ENCODE measurements at places on chromosomes 16 and 17.

DNA sequence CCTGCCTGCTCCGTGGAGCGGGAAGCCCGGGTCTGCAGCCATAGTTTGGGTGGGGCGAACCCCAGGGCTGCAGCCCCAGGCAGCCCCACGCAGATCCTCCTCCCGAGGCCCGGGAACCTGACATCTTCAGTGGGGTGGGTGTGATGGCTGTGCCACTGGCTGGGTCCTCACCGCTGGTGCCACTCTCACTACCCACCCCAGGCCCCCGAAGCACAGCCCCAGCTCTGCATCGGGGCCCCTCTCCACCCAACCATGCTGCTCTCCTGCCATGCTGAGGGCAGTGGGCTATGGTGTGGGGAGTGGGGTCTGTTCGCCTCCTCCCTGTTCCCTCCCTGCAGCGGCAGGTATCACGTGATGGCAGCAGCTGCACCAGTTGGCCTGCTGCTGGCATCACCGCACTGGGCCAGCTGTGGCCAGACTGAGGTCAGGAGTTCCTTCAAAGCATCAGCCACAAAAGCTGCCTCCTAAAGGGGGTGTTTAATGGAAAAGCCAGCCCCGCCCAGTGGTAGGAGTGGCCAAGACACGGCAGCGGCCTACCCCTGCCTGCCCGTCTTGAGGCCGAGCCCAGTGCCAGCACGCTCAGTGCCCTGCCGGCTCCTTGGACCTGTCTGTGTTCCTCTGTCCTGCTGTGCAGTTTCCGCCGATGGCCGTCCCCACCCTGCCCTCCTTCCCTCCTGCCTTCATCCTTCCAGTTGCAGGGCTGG lies 10.8 kb downstream of the KCTD5 start:
- no peak for DNase-seq

GRCh38 chr17:65142247-65142646 lies 5.1 kb downstream of the RGS9 start:
- DNase-seq = no peak

- no peak for DNase-seq
These were observed 57.1 kb downstream of the CREBBP start for GRCh38 chr16:3823427-3823826.

DNA sequence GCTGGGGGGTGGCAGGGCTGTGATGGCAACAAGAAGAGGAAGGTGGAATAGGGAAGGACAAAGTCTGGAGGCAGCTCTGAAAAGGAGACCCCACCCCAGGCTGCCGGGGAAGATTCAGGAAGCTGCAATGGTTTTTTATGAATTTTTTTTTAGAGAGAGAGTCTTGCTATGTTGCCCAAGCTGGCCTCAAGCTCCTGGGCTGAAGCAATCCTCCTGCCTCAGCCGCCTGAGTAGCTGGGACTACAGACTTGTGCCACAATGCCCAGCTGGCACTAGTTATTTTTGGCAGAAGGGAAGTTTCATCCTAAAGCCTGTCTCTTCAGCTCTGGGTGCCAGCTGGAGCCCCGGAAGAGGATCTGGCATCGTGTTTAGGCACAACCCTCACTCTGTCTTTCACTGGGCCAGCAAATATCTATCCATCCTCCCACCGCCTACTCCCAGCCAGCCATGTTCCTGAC lies 1.3 kb upstream of the CES3 start:
- DNase-seq = no peak

DNA sequence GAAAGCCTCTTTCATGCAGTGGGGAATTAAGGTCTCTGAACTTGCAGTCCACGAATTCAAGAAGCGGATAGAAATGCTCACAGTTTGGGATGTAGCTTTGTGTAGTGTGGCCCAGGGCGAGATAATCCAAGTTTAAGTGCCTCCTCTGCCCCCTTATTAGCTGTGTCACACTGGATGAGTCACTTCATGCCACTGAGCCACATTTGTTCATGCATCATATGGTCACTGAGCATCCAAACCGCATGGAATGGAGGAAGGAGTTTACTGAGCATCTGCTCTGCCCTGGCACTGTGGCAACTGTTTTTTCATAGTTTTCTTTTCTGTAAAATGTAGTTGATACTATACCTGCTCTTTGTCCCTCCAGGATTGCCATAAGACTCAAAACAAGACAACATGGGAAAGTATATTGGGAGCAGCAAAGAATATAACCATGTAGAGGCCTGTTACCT lies 15.1 kb upstream of the DHX8 start:
- peak; percentile 83 for DNase-seq

DNA sequence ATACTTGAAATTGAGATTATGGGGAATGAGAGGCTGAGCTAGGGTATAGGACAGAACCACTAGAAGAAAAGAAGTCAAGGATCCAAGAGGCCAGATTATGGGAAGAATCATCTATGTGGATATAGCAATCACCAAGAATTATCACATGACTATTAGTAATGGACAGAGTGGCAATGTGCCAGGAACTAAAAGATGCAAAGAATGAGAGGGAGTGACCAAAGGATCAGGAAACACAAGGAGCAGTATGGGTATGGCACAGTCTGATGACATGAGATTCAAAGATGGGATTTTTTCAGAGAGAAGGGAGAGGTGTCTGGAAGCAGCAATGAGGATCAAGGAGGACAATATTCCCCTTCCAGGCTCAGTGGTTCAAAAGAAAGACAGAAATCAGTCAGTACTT lies 212.2 kb downstream of the AATF start:
- peak; percentile 61 for DNase-seq

- DNase-seq = peak; percentile 45
These were observed 51.0 kb upstream of the IRX5 start for GRCh38 chr16:54879681-54880080.

- DNase-seq = no peak
These were observed 33.1 kb downstream of the TRPV2 start for GRCh38 chr17:16448490-16448889.

DNA sequence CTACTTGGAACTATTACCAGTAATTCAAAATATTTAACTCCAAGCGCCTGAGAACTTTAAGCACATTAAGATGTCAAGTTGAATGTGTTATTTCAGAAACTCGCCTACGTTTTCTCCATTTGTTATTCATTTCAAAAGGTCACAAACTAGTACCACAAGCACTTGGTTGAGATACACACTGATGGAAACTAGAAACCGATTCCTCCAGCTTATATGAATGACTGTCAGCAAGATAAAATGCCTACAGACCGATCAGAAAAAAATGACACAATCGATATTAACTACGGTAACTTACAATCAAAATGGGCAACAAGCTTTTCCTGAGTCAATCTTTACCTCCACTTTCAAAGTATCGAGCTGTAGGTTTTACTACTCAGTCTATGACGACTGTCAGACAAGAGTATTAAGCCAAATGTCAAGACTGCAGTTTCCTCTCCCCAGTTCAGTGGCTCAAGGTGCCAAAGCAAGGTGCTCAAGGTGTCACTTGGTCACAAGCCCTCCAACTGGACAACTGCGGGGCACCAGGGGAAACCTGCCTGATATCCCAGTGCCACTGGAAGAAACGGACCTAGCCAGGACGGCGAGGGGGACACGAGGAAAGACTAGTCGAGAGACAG lies 678 bp downstream of the SRP68 start:
- no peak for DNase-seq

- no peak for DNase-seq
These were observed 62.3 kb downstream of the PHKB start for GRCh38 chr16:47523342-47524006.

GRCh38 chr17:2948721-2949468 lies 114.5 kb downstream of the OR1D5 start:
- DNase-seq = no peak

DNA sequence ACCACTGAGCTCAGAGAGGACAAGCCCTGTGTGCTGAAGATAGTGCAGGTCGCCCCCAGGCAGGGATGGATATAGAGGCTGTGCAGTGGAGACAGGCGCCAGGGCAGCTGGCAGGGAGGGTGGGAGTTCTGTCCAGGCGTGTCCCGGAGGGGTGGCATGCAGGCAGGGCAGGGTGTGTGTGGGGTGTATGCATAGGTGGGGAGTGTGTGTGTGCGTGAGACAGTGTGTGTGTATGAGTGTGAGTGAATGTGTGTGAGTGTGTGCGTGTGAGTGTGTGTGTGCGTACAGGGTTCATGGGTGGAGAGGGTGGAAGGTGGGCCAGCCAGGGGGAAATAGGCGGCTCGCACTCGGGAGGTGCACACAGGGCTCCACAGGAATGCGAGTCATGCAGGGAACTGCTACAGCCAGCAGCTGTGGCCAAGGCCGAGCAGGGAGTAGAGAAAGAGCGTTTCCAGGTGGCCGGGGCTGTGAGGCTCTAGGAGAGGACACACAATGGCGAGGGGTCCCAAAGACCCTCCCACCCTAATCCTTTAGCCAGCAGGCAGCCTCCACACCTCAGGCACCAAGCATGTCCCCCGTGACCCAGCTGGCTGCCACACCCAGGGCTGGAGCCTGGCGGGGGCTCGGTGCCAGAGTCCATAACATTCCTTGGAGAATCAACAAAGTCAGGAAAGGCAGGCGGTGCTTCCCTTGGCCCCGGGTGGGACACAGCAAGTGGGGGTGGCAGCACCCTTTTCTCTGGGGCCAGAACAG lies 4.6 kb downstream of the PLCD3 start:
- peak; percentile 33 for DNase-seq

DNA sequence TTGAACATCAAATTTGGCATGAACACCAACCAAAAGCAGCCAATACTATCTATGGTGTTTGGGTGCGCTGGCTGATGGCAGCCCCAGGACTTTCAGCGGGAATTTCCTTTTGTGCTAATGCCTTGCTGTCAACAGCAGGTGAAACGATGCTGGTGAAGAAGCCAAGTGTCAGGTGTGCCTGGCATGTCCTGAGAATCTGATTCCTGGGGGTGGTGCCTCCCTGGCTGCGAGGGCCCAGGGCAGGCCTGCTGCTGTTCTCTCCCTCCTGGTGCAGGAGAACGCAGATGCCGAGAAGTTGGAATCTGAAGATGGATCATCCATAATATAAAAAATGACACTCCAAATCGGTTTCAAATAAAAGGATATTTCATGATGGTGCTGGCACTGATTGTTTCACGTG lies 62.0 kb upstream of the DNAJA2 start:
- DNase-seq = no peak

GRCh38 chr17:47995241-47995935 lies 24.5 kb downstream of the CDK5RAP3 start:
- DNase-seq = no peak

DNA sequence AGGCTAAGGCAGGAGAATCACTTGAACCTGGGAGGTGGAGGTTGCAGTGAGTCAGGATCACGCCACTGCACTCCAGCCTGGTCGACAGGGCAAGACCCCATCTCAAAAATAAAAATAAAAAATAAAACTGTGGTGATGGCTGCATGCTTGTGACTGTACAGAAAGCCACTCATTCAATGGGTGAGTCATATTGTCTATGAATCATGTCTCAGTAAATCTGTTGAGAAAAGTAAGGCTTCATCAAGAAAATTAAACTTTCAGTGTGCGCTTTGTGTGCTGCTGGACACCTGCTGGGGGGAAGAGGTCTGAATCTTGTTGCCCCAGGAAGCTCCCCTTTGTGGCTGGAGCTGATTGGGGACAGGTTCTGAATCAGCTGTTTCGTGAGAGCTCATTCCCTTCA lies 11.3 kb downstream of the NUBP1 start:
- peak; percentile 65 for DNase-seq

DNA sequence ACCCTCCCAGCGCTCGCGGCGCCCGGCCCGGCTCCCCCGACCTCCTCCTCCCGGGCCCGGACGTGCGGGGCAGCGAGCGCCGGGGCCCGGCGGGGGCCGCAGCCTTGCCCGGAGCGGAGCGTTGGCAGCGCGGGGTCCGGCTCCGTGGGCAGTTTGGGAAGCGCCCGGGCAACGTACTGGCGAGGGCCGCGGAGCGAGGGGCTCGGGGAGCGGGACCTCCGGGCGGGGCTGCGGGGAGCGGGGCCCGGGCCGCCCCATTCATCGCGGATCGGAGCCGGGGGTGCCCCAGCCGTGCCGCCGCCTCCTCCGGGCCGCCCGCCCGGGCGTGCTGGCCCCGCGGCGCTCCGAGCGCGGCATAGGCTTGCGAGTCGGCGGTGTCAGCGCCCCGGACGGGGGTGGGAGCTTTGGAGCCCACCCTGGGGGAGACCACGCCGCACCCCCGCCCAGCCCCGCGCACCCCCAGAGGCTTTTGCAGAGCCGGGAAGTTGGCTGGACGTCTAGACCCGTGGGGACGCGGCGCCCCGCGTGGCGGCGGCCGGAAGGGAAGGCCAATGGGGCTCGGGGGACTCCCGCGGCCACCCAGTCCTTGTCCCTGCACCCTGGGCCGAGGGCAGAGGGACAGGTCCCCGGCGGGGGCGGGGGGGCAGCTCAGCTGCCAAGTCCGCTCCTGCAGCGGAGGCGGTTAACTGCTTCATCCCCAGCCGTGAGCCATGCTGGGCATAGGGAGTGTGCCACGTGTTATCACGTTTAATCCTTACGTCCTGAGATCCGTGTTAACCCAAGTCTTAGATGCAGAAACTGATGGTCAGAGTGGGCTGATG lies 852 bp downstream of the ZNF469 start:
- DNase-seq = peak; percentile 62

- peak; percentile 99 for DNase-seq
These were observed 118.4 kb upstream of the HSBP1 start for GRCh38 chr16:83689385-83689831.

DNA sequence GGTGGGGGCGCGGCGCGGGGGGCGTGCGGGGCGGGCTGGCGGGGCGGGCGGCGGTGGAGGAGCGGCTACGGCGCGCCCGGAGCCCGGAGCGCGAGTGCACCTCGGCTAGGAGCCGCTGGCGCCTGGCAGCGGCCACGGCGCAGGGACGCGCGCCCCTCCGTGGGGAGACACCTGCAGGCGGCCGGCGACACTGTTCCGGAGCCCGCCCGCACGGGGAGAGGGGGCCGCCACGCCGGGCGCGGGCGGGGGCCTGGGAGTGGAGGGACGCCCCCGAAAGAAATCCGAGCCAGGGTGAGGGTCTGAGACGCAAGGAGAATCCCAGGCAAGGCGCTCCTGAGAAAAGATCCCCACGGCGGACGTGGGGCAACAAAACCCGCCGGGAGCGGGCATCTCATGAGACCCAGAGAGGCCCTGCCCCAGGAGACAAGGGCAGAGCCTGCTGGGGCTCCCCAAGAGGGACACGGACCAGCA lies at the start of gene GSG1L:
Gene GSG1L, minus strand, starts transcription at position 124 of the 471 bp plus-strand sequence. CDS start 290 bp downstream, outside the sequence.
- no peak for DNase-seq

- DNase-seq = peak; percentile 78
These were observed 42.3 kb downstream of the HNF1B start for GRCh38 chr17:37702598-37702997.

GRCh38 chr16:48901712-48902374 lies 291.9 kb upstream of the N4BP1 start:
- no peak for DNase-seq

- DNase-seq = no peak
These were observed 151.1 kb upstream of the COX10 start for GRCh38 chr17:13918247-13918646.

- no peak for DNase-seq
These were observed 54.3 kb upstream of the ZNF469 start for GRCh38 chr16:88328313-88328980.

DNA sequence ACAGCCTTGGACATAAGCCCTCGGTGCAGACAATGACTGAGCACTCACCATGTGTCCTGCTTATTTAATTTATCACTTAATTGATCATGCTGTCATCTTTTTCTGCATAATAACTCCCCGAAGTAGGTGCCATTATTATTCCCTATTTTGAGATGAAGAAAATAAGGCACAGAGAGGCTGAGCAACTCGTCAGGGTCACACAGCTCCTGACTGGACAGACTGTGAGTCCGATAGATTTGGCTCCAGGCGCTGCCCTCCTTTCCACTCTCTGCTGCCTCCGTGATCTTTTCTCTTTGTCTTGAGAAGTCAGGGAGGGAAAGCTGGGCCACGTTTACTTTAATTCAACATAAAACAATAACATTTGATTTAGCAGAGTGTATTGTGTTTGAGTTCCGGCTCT lies 19.0 kb upstream of the N4BP1 start:
- DNase-seq = no peak

- no peak for DNase-seq
These were observed 212.0 kb downstream of the GRIN2A start for GRCh38 chr16:9970244-9970643.

GRCh38 chr17:10216213-10216938 lies 18.0 kb upstream of the GAS7 start:
- DNase-seq = no peak

Data from fibroblast of skin of right biceps (primary cell).